ENCODE measurements at places on chromosomes 4 and X.

DNA sequence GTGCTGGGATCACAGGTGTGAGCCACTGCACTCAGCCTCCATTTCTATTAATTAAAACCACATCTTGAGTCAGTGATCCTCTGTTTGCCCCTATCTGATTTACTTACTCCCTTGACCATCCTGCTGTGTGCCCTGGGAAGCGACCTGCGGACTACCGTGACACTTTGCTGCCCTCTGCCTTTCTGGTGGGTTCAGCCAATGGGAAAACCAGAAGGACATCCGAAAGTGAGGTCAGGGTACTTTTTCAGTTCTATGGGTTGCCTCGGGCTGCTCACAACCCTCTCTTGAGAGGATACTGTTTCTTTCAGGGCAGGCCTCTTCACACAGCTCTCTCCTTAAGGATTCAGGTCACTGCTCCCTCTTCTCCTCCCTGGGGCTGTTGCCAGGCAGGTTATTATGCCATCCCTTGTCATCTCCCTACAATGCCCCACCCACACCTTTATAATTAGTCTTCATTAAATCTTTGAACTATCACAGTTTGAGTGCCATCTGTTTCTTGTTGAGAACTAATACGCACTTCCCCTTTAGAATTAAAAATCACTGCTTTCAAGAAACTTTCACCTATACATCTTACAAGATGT, 21.4 kb downstream of the PLAC8 start:
- no peak for DNase-seq

DNA sequence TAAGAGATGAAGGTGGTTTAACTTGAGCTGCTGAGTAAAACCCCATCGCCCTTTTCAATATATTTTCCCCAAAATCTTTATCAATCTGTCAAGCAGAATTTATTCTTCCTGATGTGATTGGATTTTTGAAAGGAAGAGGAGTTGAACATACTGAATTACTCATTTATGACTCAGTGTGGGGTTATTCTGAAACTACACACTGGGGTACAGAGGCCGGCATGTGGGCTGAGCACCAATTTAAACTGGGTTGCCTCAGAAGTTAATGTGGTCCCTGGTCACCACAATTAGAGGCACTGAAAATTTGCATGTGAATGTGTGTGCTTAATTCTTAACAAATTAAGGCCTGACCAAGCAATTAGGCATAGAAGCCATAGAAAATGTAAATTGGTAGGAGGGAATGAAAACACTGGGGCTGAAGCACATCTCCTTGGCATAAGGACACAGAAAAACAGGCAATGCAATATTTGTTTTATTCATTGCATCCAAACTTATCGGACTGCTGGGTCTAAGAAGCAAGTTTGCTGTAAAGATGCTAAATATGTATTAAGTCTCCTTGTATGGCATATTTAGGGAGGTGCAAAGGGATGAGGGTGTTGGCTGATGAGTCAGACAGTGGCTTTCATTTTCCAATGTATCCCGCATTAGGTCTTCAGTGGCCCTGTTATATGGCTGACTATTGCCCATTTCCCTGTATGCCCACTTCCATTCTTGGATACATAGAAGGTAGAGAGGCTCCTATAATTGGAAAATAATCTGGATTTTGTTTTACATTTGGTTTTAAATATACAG, 170.9 kb downstream of the IL15 start:
- no peak for DNase-seq

DNA sequence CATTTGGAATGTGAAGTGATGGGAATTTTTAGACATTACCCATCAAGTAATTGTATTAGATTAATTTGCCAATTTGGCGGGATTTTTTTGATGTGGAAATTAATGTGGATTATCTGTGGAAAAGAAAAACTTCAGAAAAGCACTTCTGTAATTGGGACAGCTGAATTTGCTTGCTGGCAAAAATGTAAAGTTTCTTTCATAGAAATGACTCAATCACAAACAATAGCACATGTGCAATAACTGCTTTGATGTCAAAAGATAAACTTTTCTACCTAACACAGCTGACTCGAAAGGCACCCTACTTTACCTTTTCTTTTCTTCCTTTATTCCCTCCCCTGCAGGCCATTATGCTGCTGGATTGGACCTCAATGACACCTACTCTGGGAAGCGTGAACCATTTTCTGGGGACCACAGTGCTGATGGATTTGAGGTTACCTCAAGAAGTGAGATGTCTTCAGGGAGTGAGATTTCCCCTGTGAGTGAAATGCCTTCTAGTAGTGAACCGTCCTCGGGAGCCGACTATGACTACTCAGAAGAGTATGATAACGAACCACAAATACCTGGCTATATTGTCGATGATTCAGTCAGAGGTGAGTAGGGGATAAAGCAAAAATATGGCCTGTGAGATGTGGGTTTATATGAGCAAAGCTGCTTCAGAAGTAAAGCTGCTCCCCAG, 1.4 kb downstream of the AREG start:
- DNase-seq = no peak

- no peak for DNase-seq
Observed at GRCh38 chr4:88831031-88831430, 133.4 kb upstream of the NAP1L5 start.

DNA sequence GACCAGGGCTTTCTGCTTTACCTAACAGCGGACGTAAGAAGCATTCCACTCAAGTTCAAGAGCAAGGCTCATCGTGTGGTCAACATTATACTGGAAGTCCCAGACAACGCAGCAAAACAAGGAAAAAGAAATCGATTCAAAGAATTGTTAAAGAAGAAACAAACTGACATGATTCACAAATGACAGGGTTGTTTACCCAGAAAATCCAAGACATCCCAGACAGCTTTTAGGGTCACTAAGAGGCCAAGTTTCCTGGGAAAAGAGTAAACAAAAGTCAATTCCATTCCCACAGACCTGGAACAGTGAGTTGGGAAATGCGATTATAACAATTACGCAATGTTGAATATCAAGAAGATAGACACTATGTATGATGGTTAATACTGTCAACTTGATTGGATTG, 21.5 kb upstream of the HTRA3 start:
- DNase-seq = no peak

DNA sequence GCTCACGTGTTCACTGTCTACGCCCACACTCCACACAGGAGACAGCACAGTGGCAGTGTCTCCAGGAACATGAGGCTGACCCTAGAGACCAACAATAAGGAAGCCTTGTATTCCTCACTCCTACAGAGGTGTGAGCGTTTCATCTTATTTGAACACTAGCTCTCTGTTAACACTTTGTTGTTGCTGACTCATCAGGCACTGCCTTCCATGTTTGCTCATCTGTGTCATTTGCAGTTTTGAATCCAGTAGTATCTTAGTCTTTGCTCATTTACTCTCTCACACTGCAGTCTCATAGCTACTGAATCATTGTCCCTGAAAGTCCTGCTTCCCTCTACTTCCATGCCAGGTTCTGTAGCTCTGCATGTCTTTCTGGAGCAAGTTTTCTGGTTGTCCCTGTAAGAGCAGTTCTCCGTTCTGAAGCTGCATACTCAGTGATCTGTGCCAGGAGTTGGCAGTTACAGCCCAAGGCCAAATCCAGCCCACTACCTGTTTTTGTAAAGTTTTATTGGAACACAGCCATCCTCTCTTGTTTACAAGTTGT, 80.3 kb upstream of the DCLK2 start:
- no peak for DNase-seq

DNA sequence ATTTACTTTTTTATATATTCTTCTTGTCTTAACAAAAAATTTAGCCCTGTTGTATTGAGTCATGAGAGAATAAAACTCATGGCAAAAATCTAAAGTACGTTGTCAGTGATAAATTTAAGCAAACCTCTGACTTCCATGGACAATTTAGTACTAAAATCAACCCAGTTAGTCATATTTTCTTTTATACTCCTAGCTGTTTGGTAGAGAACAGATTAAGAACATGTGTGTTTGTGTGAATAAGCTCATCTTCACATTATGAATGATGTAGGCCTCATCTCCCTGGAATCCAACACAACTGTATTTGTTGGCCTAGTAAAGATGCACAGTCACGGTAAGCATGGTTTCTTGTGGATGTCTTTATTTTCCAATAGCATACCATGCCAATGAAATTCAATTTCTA, 40.8 kb upstream of the FAM47B start:
- DNase-seq = no peak

DNA sequence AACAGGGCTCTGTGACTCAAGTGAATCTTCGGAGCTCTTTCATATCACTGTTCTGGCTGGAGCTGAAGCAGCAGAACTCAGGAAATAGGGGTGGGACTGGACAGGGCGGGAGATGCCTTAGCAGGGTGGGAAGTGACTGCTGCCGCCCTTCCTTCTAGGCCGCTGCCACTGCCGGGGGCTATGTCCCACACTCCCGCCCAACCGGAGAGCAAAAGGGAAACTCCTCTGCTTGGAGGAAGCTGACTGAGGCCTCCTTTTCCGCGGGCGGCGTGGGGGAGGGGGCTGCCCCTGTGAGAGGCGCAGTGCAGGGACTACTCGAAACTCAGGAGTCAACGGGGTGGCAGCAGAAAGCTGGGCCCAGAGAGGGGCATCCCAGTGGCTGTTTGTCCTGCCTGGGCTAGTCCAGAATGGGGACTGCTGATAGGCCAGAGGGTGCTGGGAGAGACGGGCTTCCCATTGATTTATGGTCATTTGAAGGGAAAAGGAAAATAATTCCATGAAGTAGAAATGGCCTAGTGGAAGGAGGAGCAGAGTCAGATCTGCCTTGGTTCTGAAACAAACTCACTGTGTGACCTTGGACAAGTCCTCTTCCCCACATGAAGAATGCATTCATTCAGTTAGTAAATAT, 36.9 kb downstream of the STARD8 start:
- no peak for DNase-seq

GRCh38 chr4:152206646-152207377, 329.1 kb downstream of the FBXW7 start:
- DNase-seq = no peak

DNA sequence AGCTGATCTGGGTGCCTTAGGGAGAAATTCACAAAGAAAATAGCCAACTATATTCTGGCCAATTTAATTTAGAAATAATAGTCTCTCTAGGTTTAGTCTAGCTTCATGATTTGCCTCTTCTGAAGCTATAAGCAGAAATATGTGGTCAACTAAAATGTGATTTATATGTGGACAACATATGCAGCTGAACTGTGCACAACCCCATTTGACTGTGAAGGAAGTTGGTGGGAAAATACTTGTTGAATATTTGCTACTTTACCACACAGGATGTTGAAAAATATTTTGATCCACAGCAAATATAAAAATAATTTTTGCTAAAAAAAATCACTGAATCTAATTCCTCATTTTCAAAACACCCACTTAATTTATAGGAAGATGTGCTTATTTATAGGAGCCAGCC, 15.7 kb upstream of the RNF128 start:
- no peak for DNase-seq

DNA sequence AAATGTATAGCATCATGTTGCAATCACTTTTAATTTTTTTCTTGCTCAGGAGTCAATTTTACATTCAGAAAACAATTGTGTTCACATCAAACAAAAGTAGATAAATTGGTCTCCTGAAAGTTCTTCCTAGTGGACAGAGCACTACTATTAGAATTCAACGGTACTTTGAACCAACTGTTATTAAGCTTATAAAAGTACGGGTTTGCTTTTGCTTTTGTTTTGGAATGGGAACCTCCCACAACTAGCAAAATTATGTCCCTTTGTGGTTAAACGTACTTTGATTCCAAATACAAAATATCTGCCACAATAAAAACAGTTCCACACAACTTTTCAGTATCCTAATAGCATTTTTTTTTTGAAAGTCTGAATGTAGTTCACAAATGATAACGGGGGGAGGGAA, 8.6 kb upstream of the MAPK10 start:
- DNase-seq = no peak

GRCh38 chrX:150088042-150088441, 149.8 kb upstream of the EOLA2 start:
- no peak for DNase-seq

GRCh38 chr4:15479089-15479912, 9.6 kb downstream of the CC2D2A start:
- DNase-seq = no peak

DNA sequence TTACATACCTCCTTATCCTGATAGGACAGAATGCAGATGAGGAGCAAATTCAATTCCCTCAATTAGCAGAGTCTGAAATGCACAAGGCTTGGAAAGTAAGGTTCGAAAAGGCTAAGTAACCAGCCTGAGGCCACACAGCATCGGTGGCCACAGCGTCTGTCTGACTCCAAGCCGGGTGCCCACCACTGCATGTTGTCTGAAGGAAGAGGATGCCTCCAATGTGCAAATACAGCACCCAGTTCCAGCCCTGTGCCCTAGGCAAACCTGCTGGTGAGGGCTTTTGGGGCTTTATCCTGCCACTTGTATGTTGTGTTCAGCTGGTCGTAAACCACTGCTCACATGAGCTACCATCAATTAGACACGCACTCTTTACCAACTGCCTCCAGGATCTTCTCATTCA, 48.6 kb upstream of the PPP2R2C start:
- no peak for DNase-seq

GRCh38 chr4:135325264-135325663, 1123.7 kb upstream of the PABPC4L start:
- no peak for DNase-seq

- no peak for DNase-seq
Observed at GRCh38 chr4:88447371-88448095, 9.4 kb upstream of the HERC5 start.

- DNase-seq = no peak
Observed at GRCh38 chr4:88858752-88859151, 161.1 kb upstream of the NAP1L5 start.

- DNase-seq = no peak
Observed at GRCh38 chr4:8790749-8791148, 80.9 kb downstream of the HMX1 start.

- no peak for DNase-seq
Observed at GRCh38 chr4:7862561-7863192, 77.0 kb downstream of the AFAP1 start.

DNA sequence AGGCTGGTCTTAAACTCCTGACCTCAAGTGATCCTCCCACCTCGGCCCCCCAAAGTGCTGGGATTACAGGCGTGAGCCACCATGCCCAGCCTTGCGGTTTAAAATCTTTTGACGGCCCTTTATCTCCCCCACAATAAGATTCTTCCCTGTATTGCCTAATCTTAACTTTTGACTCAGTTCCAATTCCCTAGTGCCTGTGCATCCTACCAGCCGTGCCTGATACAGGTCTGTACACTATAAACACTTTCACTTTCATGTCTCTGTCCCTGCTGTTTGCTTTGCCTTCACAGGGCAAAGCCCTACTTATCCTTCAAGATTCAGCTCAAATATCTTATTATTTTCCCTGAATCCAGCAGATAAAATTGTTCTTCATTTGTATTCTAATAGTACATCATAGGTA, 74.6 kb downstream of the WDR44 start:
- no peak for DNase-seq

DNA sequence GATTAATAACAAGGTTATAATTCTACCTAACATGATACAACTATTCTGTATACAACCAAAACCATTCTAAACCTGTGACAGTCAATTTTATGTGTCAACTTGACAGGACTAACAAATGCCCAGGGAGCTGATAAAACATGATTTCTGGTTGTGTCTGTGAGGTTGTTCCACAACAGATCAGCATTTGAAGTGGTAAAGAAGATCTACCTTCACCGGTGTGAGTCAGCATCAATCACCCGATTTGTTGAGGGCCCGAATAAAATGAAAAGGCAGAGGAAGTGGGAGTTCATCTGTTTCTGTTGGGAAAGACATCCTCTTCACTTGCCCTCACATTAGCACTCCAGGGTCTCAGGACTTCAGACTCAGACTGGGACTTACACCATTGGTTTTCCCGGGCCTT, 187.9 kb downstream of the MAB21L2 start:
- DNase-seq = no peak

- DNase-seq = no peak
Observed at GRCh38 chrX:14872355-14872754, 514 bp downstream of the FANCB start.

GRCh38 chr4:180650273-180650672, 1592.9 kb upstream of the TENM3 start:
- no peak for DNase-seq

- no peak for DNase-seq
Observed at GRCh38 chr4:48027653-48028052, 11.1 kb downstream of the NIPAL1 start.
